Bronchial epithelial cell (primary cell): ENCODE measurements at places on chromosomes 5 and 9.
A peak's percentile ranks its signal among the peaks of the same experiment; 100 is the strongest.

- no peak for DNase-seq
Measured at GRCh38 chr5:177434437-177434836, 8.0 kb downstream of the GRK6 start.

DNA sequence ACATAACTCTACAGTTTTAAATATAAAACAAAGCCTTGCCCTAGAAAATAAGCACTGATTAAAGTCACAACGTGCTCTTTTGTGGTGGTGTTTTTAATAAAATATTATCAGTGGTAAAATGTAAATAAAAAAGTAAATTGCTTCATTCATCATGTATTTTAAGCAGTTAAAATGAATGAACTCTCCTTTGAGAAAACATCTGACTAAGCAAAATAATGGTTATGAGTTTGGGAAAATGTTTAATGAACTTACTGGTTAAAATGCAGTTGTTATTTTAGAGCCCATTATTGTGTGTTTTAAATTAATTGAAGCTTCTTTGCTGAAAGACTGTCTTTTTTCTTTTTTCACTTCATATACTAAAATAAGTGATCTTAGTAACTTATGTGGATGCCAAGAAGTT lies 1007.5 kb upstream of the ARRDC3 start:
- no peak for DNase-seq

DNA sequence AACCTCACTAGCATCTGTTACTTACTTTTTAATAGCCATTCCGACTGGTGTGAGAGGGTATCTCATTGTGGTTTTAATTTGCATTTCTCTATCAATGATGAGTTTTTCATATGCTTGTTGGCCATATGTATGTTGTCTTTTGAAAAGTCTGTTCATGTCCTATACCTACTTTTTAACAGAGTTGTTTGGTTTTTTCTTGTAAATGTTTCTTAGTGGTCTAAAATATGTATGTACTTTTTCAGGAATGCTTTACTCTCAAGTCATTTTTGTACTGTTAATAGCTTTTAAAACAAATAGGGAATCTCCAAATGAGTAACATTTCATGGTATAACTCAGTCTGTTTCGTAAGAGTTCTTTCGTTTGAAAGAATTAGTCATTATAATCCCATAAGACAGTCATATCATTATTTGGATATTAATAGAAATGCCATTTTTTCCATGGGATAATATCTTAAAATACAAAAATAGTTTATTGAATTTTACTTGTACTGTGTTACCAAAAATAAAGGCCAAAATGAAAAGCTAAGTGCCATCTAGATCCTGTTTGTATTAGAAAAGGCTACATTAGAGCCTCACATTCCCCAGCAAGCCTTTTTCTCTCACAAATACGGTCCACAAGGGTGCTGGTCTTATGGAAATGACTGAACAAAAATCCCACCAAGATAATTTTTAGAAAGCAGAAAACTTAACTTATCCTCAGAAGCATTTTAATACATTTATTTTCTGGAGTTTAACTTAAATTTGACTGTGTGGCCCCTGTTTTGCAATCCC lies 247.7 kb downstream of the PJA2 start:
- DNase-seq = peak; percentile 74

DNA sequence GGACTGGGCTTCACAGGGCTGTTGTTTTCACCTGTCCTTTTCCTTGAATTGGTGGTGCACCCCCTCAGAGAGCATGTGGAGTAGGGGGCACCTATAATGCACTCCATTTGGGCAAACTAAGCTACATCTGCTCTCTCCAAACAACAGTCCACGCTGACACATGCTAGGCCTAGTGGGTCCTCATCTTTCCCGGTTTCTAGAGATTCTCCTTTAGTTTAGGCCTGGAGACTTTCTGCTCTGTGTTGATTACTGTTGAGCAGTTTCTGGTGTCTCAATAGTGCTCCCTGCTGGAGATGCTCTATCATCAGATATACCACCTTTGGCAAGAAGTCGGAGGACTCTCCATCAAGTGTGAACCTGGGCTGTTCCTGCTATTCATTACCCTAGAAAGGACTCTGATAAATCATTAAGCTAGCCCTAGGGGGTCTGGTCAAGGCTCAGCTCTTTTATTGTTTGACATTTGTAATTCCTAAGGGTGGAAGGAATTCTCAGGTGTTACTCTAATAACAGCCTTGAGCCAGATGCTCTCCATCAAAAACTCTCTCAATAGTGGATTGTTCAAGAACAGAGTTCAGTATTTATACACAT lies 64.0 kb upstream of the FYB1 start:
- DNase-seq = peak; percentile 75

DNA sequence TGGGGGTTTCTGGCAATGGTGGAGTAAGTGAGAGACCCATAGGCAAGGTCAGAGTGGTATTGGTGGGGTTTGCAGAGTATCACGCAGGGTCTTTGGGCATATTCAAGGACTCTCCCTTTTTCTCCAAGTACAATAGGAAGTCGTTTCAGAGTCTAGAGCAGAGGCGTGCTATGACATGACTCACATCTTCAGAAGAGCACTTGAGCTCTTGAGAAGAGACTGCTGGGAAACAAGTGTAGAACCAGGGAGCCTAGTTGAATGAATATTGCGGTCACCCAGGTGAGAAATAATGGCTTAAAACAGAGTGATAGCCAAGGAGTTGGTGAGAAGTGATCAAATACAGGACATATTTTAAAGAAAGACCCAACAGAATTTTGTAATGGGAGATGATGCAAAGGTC lies 813.4 kb downstream of the TLE1 start:
- peak; percentile 44 for DNase-seq

DNA sequence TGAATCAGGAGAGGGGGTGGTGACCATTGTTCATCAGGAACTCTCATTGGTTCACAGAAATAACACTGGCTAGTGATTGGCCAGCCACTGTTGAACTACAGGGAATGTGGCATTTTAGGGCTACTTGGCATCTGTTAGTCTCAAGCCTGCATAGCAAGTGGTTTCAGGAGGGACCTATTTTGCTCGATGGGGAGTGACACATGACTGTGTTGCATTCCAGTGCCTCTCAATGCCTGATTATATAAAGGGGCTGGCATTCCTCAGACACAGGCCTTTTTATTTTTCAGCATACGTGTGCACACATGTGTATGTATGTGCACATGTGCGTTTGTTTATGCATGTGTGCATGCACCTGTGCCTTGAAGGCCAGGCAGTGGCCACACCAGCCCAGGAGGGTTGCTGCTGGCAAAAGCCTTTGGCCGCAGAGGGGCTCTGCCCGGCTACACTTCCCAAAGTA lies 23.2 kb downstream of the FGD3 start:
- peak; percentile 83 for DNase-seq

DNA sequence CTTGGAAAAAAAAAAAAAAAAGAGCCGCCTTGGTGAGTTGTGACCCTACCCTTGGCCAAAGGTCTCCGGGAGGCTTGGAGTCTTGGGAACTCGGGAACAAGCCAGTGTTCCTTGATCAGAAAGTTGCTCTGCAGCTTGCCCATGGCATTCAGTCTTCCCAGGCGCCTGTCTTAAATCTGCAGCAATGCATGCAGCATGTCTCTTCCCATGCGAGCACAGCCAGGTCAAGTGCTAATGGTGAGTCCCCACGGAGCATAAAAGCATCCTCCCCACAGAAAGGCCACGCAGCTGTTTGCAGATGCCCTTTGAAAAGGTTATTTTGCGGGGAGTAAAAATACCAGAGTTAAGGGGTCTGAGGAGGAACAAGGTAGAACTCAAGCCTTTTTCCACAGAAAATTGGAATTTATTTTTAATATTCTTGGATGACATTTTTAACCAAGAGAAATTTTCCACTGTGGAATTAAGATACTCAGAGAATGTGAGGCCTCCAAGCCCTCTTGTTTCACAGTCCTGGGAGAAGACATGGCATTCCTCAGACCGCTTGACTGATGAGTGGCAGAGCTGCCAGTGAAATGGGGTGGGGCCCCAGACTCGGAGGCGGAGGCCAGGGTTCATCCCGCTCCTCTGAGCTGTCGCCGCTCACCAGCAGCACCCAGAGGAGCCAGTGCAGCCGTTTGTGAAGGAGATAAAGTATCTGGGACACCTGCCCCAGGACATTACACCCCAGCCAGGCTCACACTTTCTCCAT lies 81.6 kb downstream of the CYFIP2 start:
- DNase-seq = no peak

GRCh38 chr5:41337724-41338123 lies 124.4 kb upstream of the C6 start:
- DNase-seq = no peak

DNA sequence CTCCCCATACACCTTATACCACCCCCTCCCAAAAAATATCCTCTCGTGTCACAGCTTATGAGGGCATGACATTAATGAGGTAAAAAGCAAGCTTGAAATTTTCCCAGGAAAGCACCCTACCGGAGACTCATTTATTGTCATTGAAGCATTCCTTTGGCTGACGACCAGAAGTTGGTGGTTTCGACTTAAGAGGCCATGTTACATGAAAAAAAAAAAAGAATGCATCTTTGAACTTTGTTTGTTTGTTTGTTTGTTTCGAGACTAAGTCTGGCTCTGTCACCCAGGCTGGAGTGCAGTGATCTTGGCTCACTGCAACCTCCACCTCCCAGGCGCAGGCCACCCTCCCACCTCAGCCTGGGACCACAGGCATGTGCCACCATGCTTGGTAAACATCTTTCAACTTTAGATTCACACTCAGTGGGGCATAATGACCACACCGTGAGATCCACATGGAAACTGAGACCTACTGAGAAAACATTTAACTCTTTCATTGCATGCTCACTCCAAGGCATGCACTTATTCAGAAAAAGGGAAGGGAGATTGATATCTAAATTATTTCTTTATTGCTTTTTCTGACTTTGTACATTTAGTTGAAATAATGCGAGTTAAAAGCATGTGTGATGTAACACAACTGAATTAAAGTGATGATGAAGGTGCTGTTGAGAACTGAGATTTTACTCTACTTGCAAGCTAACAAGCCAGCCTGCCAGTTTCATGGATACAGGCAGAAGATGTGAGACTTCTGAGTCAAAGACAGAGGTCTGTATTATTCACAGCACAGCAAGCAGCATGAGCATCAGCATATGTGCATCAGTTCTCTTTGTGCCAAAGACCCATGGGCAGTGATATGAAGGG lies 5.1 kb upstream of the RAB14 start:
- no peak for DNase-seq

- DNase-seq = peak; percentile 66
Measured at GRCh38 chr5:157994906-157995519, 136.1 kb upstream of the CLINT1 start.

GRCh38 chr9:99999797-100000196 lies 93.3 kb downstream of the STX17 start:
- DNase-seq = no peak
